Activated CD4-positive, alpha-beta T cell treated with anti-CD3 and anti-CD28 coated beads, Interleukin-2, amount 10 ng/mL, durations not matched to agents 24 days and 14 days (primary cell): ENCODE measurements at places on chromosomes 7 and 10. TPM values are rescaled to one million over a fixed set of nuclear protein-coding genes. Genes with fewer than 3 reads are reported as not detected.

GRCh38 chr10:66295602-66296001 lies 630.2 kb upstream of the LRRTM3 start:
- no peak for DNase-seq

DNA sequence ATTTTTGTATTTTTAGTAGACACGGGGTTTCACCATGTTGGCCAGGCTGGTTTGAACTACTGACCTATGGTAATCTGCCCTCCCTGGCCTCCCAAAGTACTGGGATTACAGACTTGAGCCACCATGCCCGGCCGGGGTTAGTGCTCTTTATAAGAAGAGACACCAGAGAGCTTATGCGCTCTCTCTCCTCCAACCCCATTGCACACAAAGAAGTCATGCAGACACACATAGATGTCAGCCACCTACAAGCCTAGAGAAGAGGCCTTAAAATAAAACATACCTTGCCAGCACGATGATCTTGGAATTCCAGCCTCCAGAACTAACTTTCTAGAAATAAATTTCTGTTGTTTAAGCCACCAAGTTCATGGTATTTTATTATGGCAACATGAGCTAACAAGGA lies 10.0 kb upstream of the FAM53B start:
- DNase-seq: peak; percentile 46

GRCh38 chr10:99996671-99997648 lies 12.8 kb downstream of the DNMBP start:
- DNase-seq: no peak

DNA sequence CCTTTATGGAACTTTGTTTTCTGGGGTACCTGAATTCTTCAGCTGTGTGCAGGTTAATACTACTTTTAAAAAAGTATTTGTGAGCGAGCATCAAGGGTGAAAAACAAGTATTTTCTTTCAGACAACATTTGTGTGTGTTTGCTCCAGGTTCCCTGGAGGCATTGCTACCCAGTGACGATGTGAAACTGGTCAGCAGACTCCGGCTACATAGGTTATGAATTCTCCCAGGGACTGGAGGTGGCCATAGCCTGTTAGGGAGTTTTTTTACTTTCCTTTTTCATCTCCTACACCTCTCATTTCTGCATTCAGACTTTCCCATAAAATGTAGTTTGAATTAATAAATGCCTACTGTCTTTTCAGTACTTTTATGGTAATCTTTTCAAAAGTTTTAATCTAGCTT lies 7.6 kb downstream of the AKR1D1 start:
- DNase-seq: no peak

- no peak for DNase-seq
Measured at GRCh38 chr10:36194276-36194675, 552.2 kb upstream of the FZD8 start.

DNA sequence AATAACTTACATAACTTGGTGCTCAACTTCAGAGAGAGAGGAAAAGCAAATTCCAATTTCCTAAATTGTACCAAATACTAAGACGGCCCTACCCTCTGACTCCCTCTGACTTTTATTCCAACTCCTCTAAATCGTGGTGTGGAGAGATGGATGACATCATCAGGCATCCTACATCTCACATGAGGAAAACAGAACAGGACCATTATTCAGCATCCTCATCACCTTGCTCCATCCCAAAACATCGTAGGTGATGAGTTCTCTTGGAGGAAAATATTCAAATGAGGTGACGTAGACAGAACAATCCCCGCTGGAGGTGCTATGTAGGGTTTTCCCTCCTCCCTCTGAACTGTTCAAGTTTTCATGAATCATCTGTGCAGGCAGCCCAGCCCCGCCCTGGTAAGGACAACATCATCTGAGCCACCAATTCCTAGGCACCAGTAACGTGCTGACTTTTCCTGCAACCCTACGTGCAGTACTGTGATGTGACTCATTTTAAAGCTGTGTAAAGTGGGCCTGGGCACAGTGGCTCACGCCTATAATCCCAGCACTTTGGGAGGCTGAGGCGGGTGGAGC lies 167.2 kb downstream of the CALN1 start:
- DNase-seq: no peak

GRCh38 chr10:127349737-127350136 lies 153.3 kb upstream of the INSYN2A start:
- no peak for DNase-seq

Gene CPN1
- total RNA-seq: not detected in 2 replicates

Gene DYNC1I1
- total RNA-seq: not detected in 2 replicates

Gene CARD11
- total RNA-seq: 93.4 and 96.2 TPM in 2 replicates

DNA sequence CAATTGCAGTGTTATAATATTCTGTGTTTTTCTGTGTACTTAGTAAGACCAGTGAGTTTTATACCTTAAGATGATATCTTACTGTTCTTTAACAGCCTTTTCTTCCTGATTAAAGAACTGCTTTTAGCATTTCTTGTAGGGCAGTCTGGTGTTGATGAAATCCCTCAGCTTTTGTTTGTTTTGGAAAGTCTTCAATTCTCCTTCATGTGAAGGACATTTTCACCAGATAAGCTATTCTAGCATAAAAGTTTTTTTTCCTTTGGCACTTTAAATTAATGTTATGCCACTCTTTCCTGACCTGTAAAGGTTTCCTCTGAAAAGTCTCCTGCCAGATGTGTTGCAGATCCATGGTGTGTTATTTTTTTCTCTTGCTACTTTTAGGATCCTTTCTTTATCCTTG lies 1059.8 kb downstream of the LRMDA start:
- DNase-seq: no peak

Gene CLCN1
- not detected in 2 replicates for total RNA-seq

Gene STAG3
- total RNA-seq: 23.7 TPM in 2 replicates
